ENCODE measurements at places on chromosomes 6 and 20.

DNA sequence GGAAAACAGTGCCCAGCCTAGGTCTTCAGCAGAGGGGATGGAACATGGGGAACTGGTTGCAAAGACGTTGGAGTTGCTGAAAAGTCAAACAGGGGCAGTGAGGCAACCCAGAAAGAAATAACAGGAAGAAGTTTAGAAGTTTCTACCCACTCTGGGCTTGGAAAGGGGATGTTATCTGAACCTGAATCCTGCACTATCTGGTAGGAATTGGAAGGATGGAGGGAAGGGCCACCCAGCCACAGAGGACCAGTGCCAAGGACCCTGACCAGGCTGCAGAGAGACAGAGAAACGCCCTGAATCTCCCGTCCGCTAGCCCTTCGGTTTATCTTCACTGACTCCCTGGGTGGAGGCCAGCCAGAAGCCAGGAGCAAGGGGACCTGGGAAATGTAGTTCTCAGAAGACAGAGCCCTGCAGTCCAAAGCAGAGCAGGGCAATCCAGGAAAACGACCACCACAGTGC, 217.3 kb upstream of the RREB1 start:
- DNase-seq = no peak

GRCh38 chr6:16912756-16913155, 151.5 kb upstream of the ATXN1 start:
- no peak for DNase-seq

DNA sequence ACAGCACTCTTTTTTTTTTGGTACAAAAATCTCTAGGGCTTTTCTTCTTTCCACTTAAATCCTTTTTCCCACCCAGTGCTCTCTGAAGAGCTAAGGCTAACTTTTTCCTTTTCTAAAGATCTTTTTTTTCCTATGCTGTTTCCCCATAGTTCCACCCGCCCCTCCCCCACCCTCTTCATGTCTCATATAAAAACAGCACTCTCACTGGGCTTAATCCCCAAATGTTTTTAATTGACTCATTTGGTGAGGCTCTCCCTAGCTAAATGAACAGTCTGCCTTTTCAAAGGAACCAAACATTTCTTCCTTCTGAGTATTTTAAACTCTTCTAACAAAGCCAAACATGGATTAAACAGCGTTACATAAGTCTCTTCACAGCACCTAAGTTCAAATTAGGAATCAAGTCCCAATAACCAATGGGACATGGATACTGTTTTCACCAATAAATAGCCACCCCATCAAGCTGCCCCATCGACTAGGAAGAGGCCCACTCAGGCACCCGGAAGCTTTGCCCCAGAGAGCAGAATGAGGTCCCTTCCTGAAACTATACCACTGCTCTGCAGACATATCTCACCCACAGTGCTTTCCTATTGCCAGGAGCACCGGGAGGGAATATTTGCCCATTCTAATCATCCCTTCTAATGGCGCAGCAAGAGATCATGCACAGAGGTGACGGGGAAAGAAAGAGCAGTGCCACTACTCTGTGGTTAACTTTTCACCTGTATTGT, 63.7 kb downstream of the ATXN1 start:
- DNase-seq = no peak

- no peak for DNase-seq
Measured at GRCh38 chr6:75349262-75349984, 64.8 kb upstream of the TMEM30A start.

DNA sequence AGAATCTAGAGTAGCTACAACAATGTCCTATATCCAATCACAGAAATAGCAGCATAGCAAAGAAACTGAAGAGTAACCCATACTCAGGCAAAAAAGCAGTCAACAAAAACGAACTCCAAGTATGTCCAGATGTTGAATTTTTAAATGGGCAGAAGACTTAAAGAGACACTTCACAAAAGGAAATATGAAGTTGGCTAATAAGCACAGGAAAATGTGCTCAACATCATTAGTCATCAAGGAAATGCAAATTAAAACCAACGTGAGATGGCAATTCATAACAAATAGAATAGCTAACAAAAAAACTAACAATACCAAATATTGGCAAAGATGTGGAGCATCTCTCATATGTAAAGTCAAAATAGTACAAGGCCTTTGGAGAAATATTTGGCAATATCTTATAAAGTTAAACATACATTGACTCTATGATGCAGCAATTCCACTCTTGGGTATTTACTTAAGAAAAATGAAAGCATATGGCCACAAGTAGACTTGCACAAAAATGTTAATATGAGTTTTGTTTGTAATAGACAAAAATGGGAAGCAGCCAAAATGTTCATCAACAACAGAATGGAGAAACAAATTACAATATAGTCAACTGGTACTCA, 37.7 kb downstream of the FRK start:
- DNase-seq = no peak

GRCh38 chr20:58480551-58481336, 34.5 kb downstream of the APCDD1L start:
- DNase-seq = no peak

DNA sequence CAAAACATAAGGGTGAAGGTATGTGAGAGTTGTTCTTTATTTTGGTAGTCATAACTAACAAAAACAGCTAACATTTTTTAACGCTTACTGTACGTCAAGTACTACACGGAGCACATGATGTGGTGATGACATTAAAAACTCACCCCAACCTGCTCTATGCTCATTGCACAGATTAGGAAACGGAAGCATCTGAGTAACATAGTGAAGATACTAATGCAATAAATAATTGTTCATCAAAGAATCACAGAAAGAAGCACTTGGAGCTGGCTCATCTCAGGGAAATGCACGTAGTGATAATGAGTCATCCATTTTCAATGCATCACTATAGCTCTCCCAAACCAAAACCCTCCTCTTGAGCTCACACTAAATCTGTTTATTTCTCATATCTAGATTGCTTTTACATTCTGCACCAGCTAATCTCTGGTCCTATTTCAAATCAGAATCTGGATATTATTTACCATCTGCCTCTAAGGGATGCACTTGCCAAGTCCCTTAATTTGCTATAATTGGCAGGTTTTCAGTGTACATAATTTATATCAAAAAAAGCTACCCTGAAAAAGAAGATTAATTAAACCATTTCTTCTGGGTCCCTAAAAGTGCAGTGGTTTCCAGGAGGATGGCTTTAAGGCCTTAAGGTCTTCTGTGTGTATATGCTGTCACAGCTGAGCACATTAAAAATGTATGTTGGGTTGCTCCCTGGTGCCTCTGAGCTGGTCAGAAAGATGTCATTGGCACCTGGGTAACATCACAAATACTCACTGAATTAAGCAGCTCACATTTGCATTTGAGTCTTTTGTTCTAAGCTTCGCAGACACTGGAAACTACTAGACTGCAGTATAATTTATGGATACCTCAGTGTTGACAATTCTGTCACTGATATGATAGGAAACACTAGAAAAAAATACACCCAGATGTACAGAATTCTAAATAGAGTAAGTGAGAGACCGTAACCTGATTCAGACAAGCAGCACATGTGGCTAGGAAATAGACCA, 677.4 kb upstream of the CITED2 start:
- no peak for DNase-seq
